ENCODE measurements at places on chromosomes 2 and 18.

DNA sequence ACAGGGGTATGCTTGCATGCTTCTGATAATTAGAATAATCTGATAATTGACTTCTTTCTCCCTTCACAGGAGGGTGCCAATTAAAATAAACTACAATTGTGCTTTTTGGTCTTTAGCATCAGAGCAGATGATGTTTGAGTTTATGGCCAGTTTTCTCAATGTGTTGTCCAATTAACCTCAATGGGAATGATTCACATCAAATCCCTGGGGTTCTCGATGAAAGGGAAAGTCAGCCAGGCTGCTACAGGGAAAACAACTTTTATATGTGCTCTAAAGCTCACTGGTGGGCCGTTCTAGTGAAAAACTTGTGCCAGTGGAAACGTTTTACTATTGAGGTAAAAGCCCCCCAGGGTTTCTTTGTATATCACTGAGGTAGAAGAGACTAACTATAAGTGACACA lies 887.3 kb upstream of the CRIM1 start:
- no peak for DNase-seq

DNA sequence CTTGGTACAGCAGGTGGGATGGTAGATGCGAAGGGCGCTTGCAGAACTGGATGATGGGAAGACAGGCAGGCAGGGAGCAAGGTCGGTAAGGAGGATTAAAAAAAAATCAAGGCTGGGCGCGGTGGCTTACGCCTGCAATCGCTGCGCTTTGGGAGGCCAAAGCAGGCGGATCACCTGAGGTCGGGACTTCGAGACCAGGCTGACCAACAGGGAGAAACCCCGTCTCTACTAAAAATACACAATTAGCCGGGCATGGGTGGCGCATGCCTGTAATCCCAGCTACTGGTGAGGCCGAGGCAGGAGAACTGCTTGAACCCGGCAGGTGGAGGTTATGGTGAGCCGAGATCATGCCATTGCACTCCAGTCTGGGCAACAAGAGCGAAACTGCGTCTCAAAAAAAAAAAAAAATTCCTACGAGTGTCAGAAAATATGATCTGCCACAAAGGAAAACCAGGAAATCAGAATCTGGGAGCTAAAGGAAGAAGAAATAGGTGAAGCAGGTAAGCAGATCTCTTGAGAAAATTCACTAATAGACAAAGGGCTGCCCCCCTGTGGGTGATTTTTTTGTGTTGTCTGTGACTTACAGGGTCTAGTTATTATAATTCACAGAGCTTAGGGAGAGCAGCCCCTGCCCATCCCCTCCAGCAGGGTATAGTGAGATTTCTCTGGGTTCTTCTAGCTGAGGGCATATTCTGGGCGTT lies 46.2 kb downstream of the C2orf42 start:
- DNase-seq: no peak

DNA sequence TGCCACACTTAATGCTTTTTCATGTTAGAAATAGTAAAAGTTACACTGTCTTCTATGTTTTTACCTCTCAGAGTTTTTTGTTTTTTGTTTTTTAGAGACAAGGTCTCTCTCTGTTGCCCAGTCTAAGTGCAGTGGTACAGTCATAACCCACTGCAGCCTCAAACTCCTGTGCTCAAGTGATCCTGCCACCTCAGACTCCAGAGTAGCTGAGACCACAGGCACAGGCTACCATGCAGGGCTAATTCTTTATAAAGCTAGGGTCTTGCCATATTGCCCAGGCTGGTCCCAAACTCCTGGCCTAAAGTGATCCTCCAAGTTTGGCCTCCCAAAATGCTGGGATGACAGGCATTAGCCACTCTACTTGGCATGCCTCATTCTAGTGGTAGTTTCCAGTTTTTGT lies 33.1 kb downstream of the GLS start:
- DNase-seq: no peak

DNA sequence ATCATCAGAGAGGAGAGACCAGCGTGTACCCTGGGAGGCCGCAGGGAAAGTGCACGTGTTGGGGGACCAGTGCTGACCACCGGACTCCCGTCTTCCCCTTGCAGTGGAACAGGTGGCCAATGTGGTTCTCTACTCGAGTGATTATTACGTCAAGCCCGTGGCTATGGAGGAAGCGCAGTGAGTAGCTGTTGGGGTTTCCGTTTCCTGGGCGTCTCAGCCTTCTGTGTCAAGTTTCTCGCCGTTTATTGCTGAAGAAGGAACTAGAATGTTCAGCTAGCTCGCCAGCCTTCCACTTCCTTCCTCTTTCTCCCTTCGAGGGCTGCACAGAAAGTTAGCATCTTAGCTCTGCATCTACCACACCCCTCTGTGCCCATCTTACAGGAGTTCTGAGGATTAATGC lies 22.8 kb upstream of the DGKD start:
- DNase-seq: peak; percentile 94

DNA sequence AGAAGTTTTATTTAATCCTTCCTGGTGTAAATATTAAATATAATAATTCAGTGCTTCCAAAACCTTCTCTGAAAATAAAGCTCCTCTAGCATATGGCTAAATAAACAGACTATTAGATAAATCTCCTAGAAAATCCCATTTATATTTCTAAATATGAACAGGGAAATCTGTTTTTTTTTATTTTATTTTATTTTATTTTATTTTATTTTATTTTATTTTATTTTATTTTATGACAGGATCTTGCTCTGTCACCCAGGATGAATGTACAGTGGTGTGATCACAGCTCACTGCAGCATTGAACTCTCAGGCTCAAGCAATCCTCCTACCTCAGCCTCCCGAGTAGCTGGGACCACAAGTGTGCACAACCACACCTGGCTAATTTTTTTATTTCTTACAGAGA lies 673.5 kb downstream of the IRS1 start:
- no peak for DNase-seq

- DNase-seq: no peak
Observed at GRCh38 chr2:120638450-120638849, 97.2 kb upstream of the GLI2 start.

- DNase-seq: no peak
Observed at GRCh38 chr2:100655936-100656534, 93.2 kb downstream of the PDCL3 start.

- no peak for DNase-seq
Observed at GRCh38 chr2:155218292-155218924, 519.9 kb downstream of the KCNJ3 start.

- DNase-seq: no peak
Observed at GRCh38 chr2:54329482-54330161, 73.6 kb upstream of the TSPYL6 start.

DNA sequence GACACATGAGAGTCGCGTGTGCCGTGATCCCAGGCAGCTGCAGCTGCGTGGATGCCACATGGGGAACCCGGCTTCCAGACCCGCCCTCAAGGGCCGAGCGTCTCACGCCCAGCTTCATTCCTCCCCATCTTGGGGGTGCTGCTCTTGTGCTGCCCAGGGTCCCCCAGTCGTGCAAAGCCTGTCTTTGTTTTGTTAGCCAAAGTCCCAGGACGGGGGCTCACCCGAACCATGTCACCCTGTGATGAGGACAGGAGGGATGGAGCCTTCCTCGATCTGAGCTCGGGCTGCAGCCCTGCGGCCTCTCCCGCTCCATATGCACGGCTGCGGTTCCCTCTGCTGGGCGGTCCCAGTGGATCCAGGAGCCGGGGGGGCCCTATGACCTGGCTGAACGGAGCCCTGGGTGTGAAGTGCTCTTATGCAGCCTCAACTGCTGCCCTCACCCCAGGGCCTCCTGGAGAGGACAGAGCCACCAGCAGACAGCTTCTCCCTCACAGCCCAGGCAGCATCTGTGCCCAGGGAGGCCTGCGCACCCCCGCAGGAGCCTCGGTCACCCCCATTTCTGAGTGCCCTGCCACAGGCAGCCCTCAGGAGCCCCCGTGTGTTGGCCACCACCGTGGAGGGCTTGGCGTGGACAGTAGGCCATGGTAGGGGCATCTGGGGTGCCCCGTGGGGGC lies 99.0 kb upstream of the CTDP1 start:
- DNase-seq: no peak

- DNase-seq: peak; percentile 33
Observed at GRCh38 chr2:27765621-27766286, 5.8 kb upstream of the MRPL33 start.

- DNase-seq: no peak
Observed at GRCh38 chr2:56749152-56749752, 565.5 kb downstream of the CCDC85A start.

GRCh38 chr2:199452991-199453379 lies 4.8 kb downstream of the SATB2 start:
- no peak for DNase-seq

- DNase-seq: no peak
Observed at GRCh38 chr2:228527197-228527881, 345.9 kb upstream of the SPHKAP start.

DNA sequence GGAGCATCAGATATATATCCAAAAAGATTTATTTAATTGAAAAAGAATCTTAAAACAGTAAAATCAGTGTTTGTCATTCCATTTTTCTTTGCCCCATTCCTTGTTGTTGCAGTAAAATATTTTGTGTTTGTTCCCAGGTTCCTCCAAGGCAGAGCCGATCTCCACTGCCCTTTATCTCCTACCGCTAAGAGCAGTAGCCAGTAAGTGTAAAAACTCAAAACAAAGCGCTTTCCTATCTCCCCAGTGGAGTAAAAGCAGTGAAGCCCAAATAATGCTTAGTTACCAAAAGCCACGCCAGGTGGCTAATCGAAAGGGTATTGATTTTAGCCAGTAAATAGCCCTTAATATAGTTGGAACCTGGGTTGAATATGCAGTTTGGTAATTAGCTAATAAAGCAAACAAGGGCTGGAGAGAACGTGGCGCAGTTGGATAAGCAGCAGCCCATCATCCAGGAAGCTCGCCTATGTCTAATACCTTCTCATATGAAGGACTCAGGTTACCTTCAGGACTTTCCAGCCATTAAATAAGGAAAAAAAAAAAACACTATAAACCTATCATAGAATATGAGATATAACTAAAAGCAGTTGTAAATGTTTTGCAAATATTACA lies 12.4 kb upstream of the GPD2 start:
- no peak for DNase-seq

GRCh38 chr18:75475228-75475627 lies 47.7 kb upstream of the SMIM21 start:
- no peak for DNase-seq

- DNase-seq: no peak
Observed at GRCh38 chr18:59323931-59324622, 5.6 kb upstream of the CPLX4 start.

GRCh38 chr18:12031846-12032245 lies 50.5 kb downstream of the IMPA2 start:
- no peak for DNase-seq

- DNase-seq: no peak
Observed at GRCh38 chr18:52682260-52682659, 342.3 kb downstream of the DCC start.

DNA sequence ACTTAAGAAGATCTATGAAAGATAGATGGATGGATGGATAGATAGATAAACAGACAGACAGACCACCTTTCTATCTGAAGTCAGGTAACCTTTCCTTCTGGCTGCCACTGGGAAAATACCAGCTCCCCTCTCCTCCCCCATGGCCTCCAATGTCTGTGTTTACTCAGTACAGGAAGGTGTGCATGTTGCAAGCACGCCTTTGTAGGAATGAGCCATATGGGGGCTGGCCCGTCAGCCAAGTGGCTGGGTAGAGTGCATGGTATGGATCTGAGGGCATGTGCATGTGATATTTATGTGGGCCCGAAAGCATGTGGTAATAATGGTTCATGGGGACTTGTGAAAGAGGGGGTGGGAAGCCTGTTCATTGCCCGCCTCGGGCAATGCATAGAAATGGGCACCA lies 109.2 kb upstream of the FZD7 start:
- DNase-seq: no peak

DNA sequence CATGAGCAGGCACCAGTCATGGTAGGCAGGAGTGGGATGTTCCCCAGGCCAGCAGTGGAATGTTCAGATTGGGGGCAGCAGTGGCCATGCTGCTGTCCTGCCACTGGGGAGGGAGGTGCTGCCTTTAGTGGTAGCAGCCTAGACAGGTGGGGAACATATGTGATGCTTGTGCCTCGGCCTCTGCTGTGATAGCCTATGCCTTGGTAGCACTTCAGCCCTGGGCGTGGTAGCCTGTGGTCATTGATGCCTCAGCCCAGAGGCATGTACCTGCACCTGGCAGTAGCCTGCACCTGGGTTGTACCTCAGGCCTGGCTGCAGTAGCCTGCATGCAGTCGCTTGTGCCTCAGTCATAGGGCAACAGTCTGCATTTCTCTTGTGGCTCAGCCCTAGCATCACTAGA lies 7.1 kb downstream of the RFTN2 start:
- DNase-seq: no peak

DNA sequence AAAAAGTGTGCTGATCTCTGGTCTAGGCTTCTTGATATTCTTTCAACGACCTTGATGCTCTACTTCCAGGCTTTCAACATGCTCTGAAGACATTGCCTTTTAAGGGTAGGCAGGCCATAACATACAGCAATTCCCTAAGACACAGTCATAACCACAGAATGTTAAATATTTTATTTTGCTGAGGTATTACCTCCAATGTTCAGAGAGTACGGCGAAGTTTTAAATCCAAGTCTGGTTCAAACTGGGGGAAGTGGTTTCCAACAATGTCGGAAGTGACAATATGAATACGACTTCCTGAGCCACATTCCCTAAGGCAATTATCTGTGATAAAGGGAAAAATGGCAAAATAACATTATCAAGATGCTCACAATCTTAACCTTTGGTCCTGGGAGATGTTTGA lies 1077.9 kb upstream of the PIK3C3 start:
- no peak for DNase-seq

GRCh38 chr2:214481204-214481603 lies 70.3 kb downstream of the VWC2L start:
- no peak for DNase-seq

DNA sequence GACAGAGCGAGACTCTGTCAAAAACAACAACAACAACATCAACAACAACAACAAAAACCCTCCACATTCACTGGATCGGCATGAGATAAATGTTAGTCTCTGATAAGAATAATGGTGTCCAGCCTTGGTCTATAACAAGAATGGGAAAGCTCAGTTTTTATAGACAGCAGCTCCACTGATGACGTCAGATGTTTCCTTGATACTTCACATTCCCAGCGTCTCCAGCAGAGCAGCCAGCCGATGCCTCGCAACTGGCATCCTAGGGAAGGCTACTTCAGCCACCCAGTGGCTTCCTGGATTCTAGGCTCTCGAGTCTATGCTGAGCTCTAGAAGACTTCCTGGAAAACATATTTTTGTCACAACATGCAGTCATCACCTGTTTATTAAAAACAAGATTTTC lies 271.4 kb upstream of the SMIM21 start:
- no peak for DNase-seq

DNA sequence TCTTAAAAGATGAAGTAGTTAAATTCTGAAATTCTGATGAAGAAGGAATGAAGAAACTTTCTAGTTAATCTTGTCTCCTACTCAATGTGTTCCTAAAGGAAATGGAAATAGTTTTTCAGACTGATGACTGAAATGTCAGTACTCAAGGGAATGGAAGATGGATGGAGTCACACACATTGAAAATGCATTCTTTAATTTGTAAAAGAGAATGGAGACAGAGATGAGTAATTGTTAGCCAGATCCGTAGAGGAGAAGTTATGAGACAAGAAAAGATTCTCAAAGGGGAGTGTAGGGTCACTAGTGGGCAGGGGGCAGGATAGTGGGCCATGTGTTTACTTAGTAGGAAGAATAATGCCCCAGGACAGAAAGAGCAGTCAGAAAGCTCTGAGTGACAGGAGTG lies 13.3 kb downstream of the ZSWIM2 start:
- DNase-seq: no peak

Data from naive B cell (primary cell).